ENCODE measurements at places on chromosomes 3 and 15.

GRCh38 chr3:177824841-177825240 lies 627.6 kb upstream of the TBL1XR1 start:
- no peak overlapping the region for H3K4me3 ChIP-seq
- peaks cover 3% of the 10 kb centered on the region for H3K4me1 ChIP-seq
- no peak overlapping the region for H3K27ac ChIP-seq
- H3K36me3 ChIP-seq: no peaks in the 10 kb centered on the region

GRCh38 chr3:73187328-73187727 lies 125.9 kb downstream of the EBLN2 start:
- no peaks in the 10 kb centered on the region for H3K36me3 ChIP-seq
- H3K27ac ChIP-seq: no peak overlapping the region
- no peaks in the 10 kb centered on the region for H3K4me1 ChIP-seq
- H3K27me3 ChIP-seq: peaks cover 3% of the 10 kb centered on the region

- H3K4me1 ChIP-seq: peaks cover 73% of the 10 kb centered on the region
- no peaks in the 10 kb centered on the region for H3K27me3 ChIP-seq
- H3K27ac ChIP-seq: no peak overlapping the region
- H3K36me3 ChIP-seq: peaks cover 5% of the 10 kb centered on the region
Observed at GRCh38 chr3:141271279-141272030, 39.8 kb downstream of the PXYLP1 start.

DNA sequence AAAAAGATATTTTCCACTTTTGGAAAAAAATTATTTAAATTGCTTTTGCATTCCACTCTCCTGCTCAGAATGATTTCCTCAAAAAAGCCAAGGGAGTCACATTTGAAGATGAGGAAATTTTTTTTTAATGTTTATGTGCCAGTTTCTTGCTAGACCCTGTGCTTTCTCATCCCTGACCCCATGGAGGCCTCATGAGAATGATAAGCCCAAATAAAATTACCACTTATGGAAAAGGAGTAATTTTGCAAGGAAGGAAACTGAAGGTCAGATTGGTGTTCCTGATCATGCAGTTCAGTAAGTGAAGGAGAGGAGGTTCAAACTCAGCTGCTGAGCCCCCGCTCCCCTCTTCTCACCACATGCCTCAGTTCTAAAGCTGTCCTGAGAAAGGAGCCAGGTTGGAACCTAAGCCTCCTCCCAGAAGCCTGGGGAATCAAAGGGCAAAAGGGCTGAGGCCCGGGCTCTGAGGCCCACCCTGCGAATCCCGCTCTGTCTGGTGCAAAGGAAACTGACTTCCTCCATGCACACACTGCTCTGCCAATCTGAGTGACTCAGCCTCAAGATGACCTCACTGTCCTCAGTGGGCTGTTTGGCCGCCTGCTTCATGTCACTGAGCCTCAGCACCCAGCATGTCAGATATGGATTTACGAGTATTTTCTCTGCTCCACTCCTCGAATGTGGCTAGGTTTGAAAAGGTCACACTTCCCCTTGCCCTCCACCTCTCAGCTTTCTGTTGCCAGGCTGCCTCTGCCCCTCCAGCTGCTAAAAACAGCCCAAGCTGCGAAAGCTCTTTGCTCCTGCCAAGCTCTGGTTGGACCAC lies 56.9 kb upstream of the FLNB start:
- no peaks in the 10 kb centered on the region for H3K36me3 ChIP-seq
- peaks cover 3% of the 10 kb centered on the region for H3K27me3 ChIP-seq
- no peak overlapping the region for H3K27ac ChIP-seq
- no peak for DNase-seq
- no peak overlapping the region for H3K4me3 ChIP-seq

DNA sequence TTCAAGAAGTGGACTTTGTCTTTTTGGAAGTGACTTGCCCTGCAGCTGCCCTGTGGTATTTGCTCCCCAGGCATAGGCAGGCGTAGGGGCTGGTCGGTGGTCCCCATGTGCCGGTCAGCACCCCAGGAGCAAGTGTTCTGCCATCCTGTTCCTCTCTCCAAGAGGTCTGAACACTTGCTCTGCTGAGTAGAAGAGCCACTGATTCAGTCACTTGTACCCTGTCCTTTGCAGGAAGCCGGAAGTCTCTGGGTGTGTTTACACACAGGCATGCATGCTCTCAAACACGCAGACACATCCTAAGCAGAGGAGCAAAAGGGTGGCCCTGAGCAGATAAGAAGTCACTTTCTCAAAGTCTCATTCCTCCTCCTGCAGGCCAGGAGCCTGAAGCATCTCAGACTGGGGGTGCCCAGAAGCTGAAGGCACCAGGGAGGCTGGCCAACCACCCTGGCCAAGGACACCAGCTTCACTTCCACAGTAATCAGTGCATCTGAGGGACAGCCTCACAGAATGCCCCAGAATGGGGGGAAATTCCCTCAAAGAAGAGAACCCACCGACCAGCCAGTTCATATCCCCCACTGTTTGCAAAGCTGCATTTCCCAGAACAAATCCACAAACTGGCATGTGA lies 88.7 kb upstream of the POMGNT2 start:
- H3K36me3 ChIP-seq: no peaks in the 10 kb centered on the region
- H3K27me3 ChIP-seq: no peaks in the 10 kb centered on the region
- DNase-seq: no peak
- H3K27ac ChIP-seq: peak overlapping the region; percentile 98
- peaks cover 63% of the 10 kb centered on the region for H3K4me1 ChIP-seq
- H3K4me3 ChIP-seq: peak overlapping the region; percentile 71

DNA sequence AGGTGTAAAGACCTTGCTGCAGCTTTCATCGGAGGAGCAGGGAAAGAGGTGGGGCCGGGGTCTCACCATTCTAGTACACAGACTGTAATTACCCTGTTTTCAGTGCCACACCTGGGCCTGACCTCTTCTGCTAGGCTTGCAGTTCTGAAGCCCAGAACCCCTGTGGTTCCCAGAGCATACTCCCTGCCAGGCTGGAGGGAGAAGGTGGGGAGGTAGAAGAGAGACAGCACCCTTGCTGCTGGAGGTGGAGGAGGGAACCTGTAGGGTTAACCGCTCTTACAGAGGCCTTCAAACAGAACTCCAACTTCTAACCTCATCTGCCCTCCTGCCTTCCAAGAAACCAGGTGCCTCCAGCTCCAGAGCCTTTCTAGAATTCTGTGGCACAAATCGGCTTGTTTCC lies 27.0 kb downstream of the PCOLCE2 start:
- DNase-seq: no peak
- H3K4me1 ChIP-seq: peaks cover 5% of the 10 kb centered on the region
- no peak overlapping the region for H3K27ac ChIP-seq
- no peak overlapping the region for H3K4me3 ChIP-seq

- DNase-seq: no peak
- H3K4me1 ChIP-seq: peaks cover 5% of the 10 kb centered on the region
- H3K36me3 ChIP-seq: no peaks in the 10 kb centered on the region
- no peaks in the 10 kb centered on the region for H3K27me3 ChIP-seq
- H3K4me3 ChIP-seq: no peak overlapping the region
- H3K27ac ChIP-seq: no peak overlapping the region
Observed at GRCh38 chr15:82398785-82399184, 30.8 kb upstream of the GOLGA6L9 start.

GRCh38 chr3:39121621-39122020 lies 14.1 kb downstream of the TTC21A start:
- H3K4me1 ChIP-seq: peaks cover 6% of the 10 kb centered on the region
- no peak for DNase-seq

DNA sequence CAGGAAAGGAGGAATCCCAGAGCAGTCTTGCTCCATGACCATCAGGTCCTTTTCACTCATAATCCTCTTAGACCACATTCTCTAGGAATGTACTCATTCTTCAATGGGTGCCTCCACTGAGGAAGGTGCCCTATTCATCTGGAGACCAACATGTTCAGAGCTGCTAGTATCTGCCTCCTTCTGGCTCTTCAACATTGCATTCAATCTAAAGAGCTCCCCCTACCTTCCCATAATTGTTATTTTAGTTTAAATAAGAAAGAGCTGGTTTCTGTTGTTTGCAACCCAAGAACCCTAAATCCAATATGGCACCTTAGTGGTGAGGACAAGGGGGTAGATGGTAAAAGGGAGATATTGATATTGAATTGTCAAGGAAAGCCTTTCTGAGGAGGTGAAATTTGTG lies 67.6 kb downstream of the SCN11A start:
- H3K4me3 ChIP-seq: no peak overlapping the region
- no peak for DNase-seq
- H3K27ac ChIP-seq: no peak overlapping the region
- H3K36me3 ChIP-seq: no peaks in the 10 kb centered on the region
- peaks cover 2% of the 10 kb centered on the region for H3K27me3 ChIP-seq

DNA sequence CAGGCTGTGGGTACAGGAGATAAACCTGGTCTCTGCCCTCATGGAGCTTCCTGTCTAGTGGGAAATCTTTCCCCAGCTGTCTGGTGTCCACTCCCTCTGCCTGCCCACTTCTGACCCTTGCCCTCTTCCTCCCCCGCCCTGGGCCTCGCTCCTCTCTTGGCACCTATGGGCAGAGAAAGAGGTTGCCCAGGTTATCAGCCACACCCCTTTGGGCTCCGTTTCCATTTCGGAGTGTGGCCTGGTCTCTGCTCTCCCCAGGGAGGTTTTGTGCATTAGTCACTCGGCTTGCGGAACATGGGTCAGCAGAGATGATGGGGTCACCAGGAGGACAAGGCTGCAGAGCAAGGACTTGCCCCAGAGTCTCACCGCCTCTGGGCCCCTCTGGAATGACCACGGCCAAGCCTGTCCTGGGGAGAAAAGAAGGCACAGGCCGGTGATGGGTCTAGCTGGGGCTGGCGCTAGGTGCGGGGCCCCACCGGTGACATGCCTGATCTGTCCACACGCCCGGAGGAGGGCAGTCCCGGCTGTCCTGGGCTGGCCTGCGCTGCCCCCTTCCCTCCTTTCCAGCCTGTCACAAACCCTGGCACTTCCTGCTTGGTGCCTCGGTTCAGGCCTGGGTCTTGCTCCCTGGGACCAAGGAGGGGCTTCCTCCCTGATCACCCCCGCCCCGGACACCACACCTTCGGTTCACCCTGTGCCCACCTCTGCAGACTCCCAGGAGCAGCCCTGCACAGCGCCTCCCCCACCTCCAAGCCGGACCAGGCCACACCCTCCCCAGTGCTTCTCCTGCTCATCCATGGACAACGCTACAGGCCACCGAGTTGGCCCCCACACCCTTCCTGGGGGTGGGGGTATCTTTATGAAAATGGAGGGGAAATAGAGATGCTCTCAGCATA lies 35.6 kb upstream of the MUC4 start:
- H3K27ac ChIP-seq: no peak overlapping the region
- peaks cover 4% of the 10 kb centered on the region for H3K27me3 ChIP-seq
- no peak for DNase-seq
- no peak overlapping the region for H3K4me3 ChIP-seq

DNA sequence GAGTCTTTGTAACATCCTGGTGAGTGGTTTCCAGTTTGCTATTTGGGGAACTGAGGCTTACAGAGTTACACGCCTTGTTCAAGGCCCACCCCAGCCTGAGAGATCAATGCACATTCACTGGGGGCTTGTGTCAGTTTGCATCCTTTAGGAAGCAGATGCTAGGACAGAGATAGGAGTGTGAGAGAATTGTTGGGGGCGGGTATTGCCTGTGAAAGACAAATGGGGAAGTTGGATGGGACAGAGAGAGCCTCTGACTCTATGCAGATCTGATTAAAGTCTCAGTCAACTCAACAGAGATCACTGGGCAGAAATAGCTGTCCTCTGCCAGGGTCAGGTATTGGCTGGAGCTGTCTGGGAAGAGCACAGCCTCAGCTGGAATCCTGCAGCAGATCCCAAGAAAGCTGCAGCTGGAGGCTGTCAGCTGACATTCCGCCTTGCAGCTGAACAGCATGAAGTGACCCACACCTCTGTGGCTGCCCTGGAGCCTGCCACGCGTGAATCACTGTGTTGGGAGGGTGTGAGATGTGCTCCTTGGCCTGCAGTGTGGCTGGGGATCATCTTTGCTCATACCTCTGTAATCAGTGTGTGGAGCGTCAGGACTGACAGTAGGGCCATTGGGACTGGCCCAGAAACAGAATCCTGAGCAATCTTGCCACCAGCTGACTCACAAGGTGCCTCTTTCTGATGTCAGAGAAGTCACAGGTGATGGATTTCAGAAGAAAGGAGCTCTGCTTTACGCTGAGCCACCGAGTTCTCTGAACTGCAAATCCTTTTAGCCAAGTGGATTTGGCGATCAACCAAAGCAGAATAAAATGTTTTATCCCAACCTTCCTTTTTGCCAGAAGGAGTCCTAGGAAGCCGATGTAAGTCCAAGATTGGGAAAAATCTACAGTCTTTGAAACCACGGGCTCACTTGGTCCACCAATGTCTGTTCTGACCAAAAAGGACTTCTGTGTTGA lies 284.1 kb upstream of the LRRFIP2 start:
- H3K4me3 ChIP-seq: no peak overlapping the region
- no peaks in the 10 kb centered on the region for H3K36me3 ChIP-seq
- no peaks in the 10 kb centered on the region for H3K4me1 ChIP-seq
- H3K27ac ChIP-seq: no peak overlapping the region
- H3K27me3 ChIP-seq: peaks cover 59% of the 10 kb centered on the region
- DNase-seq: no peak

DNA sequence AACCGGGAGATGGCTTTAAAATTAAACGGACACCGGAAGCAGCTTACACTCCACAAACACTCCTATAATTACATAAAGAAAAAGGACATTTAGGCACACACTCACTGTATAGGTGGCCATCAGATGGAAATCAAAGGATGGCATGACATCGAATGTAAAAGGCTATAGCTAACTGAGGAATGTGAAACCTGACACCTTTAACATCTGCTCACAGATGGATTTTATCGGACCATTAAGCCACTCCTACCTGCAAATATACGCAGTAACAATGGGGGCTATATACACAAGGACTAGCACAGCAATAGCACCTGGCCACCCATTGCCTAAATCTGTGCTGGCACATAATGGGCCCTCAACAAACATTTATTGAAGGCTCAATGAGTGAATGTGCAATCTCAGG lies 14.5 kb upstream of the RBSN start:
- H3K27me3 ChIP-seq: no peaks in the 10 kb centered on the region
- no peaks in the 10 kb centered on the region for H3K4me1 ChIP-seq
- no peak overlapping the region for H3K4me3 ChIP-seq
- H3K36me3 ChIP-seq: no peaks in the 10 kb centered on the region
- DNase-seq: no peak
- H3K27ac ChIP-seq: no peak overlapping the region

- no peak overlapping the region for H3K27ac ChIP-seq
- no peak for DNase-seq
- H3K4me1 ChIP-seq: no peaks in the 10 kb centered on the region
Observed at GRCh38 chr3:37849146-37849923, 12.3 kb upstream of the CTDSPL start.

Data from naive thymus-derived CD8-positive, alpha-beta T cell (primary cell).